Activated CD4-positive, alpha-beta T cell treated with anti-CD3 and anti-CD28 coated beads for 36 hours (primary cell): ENCODE measurements at places on chromosomes 5 and 9. TPM values are rescaled to one million over a fixed set of nuclear protein-coding genes. Genes with fewer than 3 reads are reported as not detected.
A peak's percentile ranks its signal among the peaks of the same experiment; 100 is the strongest.

PFN3 gene
- total RNA-seq = not detected

ZFR gene
- total RNA-seq = 81.4 TPM

MGAT4B gene
- 62.8 TPM for total RNA-seq

MAST4 gene
- total RNA-seq = 19.2 TPM

CAPSL gene
- total RNA-seq = 1.7 TPM

GARIN3 gene
- total RNA-seq = 0.79 TPM

ACTBL2 gene
- not detected for total RNA-seq

TOR4A gene
- 3.4 TPM for total RNA-seq

ENTPD2 gene
- not detected for total RNA-seq

MLANA gene
- total RNA-seq = not detected

DNA sequence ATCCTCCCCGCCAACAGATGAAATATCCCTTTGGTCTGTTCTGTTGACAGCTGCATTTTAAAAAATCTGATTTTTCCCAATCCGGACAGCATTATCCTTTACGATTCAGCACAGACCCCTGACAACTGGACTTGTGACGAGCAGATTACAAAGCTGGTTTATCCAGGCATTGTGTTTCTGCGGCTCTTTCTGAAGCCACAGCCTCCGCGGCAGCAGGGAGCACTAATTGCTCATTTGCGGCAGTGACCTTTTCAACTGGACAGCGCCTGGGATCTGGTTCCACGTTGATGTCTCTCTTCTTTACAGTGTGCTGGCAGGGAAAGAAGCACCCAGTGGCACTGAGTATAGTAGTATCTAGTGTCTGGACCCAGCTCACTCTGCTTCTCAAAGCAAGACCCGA, 351.2 kb downstream of the ZNF608 start:
- no peak for DNase-seq

GRCh38 chr9:75096796-75097195, 8.5 kb downstream of the OSTF1 start:
- no peak for DNase-seq

- no peak for DNase-seq
These were observed 1176.8 kb downstream of the EFNA5 start for GRCh38 chr5:106493910-106494309.

DNA sequence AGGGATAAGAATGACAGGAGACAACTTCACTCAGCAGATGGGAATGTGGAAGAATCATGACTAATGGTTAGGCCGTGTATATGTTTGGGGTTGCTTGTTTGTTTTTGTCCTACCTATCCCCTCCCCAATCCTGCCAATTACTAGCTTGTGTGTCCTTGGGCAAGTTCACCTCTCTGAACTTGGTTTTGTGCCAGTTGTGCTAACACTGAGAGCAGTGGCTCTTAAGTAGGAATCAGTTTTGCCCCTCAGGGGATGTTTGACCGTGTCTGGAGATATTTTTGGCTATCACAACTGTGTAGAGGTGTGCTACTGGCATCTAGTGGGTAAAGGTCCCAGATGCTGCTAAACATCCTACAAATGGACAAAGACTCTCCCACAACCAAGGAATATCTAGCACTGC, 287.0 kb downstream of the DMRT2 start:
- DNase-seq = no peak

- DNase-seq = no peak
These were observed 145.4 kb downstream of the PLPPR1 start for GRCh38 chr9:101173907-101174306.

GRCh38 chr5:17218353-17219005, 1.0 kb downstream of the BASP1 start:
- peak; percentile 10 for DNase-seq

- DNase-seq = no peak
These were observed 42.3 kb downstream of the FGF1 start for GRCh38 chr5:142643634-142644033.

GRCh38 chr9:22919423-22919822, 472.8 kb downstream of the DMRTA1 start:
- DNase-seq = no peak

DNA sequence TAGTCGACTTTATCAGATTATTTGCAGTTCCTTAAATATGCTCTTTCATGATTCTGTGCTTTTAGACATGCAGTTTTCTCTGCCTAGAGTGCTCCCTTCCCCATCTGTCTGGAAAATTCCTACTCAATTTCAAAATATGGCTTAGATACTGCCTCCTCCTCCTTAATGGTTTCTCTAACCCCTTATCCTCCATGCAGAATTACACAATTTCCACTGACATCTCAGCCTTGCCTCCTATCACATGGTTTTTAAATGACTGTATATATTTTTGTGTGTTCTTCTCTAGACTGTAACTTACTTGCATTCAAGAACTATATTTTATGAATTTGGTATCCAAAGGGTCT, 85.2 kb downstream of the SLC44A1 start:
- DNase-seq = no peak

- DNase-seq = no peak
These were observed 24.0 kb downstream of the OR1J1 start for GRCh38 chr9:122453677-122454135.

GRCh38 chr9:8025551-8025950, 226.0 kb upstream of the DMAC1 start:
- DNase-seq = no peak

DNA sequence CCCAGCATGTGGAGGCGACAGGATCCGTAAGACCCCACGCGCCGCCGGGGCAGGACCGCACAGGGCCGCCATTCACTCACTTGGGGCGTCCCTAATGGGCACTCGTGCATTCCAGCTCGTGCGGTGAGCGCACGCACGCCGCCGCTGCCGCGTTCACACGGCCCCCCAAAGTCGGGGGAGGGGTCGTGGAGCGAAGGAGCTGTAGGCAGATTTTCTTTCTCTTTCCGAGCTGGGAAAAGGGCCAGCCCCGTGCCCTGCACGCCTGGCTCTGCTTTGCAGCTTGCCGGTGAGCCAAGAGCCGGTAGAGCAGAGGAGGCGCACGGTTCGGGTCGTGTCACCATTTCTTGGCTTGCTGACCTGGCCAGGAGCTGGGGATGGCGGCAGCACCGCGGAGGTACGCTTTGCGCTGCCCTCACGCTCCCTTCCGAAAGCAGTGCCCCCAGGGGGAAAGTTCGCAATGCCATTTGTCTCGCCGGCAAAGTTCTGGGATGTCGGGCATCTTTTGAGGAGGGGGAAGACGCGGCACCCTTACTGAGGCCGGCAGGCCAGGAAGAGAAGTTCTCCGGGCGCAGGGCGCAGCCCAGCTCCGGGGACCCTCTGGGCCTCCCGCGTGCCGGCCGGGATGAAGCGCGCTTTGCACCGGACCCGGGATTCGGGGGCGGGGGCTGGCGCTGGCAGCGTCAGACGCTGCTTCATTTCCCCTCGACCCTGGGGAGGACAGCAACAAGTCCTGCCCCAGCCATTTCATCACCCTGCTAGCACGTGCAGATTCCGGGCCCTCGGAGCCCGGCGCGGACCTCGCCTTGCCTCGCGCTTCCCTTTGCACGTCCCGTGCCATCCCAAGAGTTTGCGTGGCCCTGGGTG, 898 bp downstream of the STC2 start:
- peak; percentile 53 for DNase-seq

GRCh38 chr5:130966990-130967525, 198.0 kb downstream of the HINT1 start:
- no peak for DNase-seq

DNA sequence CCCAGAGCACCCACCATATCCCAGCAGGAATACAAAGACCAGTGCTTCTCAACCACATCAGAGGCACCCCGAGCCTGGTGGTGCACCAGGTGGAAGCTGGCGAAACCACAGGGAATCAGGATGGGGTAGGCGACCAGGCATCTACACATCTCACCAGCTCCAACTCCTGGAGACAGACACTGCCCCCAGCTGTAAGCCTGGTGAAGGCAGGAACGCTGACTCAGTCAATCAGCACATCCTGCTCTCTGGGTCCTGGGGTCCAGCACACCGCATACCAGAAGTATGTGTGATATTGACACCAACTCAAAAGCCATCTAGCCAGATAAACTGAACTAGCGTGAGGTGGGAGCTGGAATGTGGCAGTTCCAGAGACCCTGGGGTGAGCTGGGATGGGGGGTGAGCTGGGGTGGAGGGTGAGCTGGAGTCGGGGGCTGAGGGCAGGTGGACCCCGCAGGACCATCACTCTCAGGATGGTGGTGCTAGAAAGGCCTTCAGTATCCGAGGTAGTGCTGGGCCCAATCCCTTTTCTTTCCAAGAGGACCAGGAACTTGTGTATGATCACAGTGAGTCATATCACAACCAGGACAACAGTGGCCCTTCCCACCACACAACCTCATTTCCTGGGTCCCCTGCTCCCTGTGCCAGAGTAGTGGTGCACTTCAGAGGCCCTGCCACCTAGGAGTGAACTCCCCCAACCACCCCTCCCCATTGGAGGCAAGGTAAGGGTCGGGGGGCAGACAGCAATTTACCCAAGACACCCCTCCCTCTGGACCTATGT, 2.5 kb downstream of the DBN1 start:
- DNase-seq = no peak

DNA sequence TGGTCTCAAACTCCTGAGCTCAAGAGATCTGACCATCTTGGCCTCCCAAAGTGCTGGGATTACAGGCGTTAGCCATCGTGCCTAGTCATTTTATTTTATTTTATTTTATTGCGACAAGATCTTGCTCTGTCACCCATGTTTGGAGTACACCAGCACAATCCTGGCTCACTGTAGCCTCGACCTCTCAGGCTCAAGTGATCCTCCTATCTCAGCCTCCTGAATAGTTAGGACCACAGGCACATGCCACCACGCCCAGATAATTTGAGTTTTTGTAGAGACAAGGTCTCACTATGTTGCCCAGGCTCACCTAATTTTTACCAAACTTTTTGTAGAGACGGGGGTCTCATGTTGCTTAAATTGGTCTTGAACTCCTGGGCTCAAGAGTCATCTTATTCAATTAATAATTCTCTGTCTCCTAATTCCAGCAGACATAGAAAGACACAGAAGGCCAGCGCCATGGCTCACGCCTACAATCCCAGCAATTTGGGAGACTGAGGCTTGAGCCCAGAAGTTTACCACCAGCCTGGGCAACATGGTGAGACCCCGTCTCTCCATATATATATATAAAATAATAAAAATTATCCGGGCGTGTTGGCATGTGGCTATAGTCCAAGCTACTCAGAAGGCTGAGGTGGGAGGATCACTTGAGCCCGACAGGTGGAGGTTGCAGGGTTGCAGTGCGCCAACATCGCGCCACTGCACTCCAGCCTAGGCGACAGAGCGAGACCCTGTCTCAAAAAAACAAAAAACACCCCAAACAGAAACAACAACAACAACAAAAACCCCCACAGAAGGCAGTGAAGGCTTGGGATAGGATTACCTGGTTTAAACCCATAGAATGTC, 1.0 kb upstream of the UBAP1 start:
- DNase-seq = no peak

- DNase-seq = no peak
These were observed 450.4 kb upstream of the NMUR2 start for GRCh38 chr5:152855441-152855840.

- no peak for DNase-seq
These were observed 473.0 kb downstream of the EBF1 start for GRCh38 chr5:158626718-158627117.

DNA sequence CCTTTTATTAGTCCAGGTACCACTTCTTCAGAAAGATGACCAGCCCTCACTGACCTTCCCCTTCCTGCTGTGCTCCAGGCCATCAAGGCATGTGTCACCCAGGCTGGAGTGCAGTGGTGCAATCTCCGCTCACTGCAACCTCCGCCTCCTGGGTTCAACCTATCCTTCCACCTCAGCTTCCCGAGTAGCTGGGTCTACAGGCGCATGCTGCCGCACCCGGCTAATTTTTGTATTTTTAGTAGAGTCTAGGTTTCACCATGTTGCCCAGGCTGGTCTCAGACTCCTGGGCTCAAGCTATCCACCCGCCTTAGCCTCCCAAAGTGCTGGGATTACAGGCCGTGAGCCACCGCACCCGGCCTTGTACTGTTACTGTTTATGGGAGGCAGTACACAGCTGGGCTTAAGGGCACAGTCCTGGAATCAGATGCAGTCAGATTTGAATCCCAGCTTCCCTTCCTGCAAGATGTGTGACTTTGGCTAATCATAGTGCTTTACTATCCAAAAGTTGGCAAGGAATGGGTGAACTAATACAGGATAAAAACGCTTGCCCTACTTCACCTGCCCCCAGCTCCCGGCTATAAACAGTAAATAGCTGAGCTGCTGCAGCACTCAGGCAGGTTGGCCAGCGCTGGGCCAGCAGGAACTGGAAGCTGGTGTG, 483 bp upstream of the EIF4EBP3 start:
- no peak for DNase-seq

DNA sequence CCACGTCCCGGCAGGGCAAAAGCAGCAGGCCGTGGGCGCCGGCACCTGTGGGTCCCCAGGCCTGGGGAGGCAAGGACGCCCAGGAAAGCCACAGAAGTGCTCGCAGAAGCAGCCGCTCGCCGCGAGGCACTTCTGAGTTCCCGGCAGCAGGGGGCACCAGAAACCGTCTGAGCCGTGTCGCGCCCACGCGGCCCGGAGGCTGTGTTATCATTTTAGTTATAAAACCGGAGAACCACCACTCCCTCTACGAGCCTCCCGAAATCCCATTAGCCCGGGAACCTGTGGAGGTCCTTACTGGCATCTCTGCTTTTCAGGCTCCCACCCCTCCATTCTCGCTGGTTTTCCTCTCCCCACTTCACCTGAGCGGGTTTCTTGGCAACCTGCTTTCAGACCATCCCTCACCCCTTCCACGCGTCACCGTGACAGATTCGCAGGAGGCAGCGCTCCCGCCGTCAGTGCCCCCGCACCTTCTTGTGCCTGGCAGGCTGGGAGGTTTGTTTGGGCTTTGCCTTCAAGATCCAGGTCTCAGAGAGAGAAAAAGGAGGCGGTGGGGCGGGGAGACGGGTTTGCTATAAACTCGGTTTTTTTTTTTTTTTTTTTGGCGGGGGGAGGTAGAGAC, 2.3 kb downstream of the GDNF start:
- peak; percentile 90 for DNase-seq

- peak; percentile 82 for DNase-seq
These were observed 13.4 kb upstream of the TNIP1 start for GRCh38 chr5:151094030-151094851.

DNA sequence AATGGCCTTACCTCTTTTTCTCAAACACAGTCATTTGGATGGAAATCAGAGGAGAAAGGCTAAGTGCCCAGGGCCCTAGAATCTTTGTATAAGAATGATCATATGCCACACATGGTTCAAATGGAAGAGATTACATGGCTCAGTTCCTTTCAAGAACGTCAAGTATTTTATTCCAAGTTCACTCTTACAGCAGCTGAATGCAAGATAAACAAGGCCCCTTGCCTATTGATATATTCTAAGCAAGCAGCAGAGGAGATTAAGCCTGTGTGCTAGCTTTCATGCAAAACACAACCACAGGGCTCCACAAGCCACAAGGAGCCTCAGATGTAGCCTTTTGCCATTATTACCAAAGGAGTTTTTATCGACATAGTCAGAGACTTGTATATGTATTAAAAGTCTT, 55.3 kb upstream of the SLCO6A1 start:
- DNase-seq = no peak

- no peak for DNase-seq
These were observed 337.4 kb upstream of the GRIA1 start for GRCh38 chr5:153153086-153153485.

- no peak for DNase-seq
These were observed 75.7 kb downstream of the NRG2 start for GRCh38 chr5:139967353-139967752.
